NCI-H187 (cell line): ENCODE measurements at places on chromosomes 4 and X.

DNA sequence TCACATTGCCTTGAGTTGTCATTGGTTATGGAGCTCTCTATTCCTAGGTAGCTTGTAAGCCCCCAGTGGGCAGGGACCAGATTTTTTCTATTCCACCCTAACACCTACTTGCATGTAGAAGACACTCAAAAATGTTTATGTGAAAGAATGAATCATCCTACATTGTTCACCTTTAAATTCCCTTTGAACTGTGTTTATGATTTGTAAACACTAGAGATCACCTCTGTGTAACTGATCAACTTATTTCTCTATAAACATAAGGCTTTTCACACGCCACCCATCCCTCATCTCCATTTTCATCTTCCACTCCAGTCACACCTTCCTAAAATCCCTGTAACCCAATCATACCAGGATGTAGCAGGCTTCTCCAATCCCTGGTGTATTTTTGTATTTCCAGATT is 142.6 kb upstream of the LEF1 start:
- DNase-seq: no peak

DNA sequence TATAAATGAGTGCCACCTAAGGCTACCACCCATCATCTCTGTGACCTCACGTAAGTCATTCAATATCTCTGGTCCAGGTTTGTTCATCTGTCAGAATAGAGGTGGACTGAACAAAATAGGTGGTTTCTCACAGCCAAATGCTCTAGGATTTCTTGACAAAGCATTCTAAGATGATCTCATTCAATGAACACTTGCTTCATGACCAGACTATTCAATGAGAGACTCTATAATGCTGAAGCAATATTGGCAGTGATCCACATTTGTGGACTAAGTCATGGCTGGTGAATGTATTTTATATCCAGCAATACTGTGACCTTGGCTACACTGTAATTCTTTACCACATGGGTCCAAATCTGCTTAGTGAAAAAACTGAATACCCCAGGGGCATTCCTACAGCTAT is 37.9 kb downstream of the LDB2 start:
- DNase-seq: no peak

- peak; percentile 96 for DNase-seq
Observed at GRCh38 chr4:41358647-41359421, 102.1 kb downstream of the UCHL1 start.

DNA sequence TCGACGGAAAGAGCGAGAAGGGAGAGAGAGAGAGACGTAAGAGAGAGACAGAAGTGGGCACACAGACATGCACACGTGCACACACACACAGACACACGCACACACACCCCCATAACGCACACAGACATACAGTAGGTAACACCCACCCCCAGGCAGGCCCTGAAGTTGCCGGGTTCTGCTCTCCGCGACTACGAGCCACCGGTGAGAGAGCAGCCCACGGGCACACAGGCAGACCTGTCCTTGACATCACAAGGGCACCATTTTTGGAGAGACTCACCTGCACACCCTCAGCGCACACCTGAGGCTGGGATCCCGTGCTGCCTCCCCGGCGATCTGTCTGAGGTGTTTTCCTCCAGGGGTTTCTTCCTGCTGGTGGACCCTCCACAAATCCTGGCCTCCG is 1171.0 kb upstream of the PCDH10 start:
- DNase-seq: no peak

DNA sequence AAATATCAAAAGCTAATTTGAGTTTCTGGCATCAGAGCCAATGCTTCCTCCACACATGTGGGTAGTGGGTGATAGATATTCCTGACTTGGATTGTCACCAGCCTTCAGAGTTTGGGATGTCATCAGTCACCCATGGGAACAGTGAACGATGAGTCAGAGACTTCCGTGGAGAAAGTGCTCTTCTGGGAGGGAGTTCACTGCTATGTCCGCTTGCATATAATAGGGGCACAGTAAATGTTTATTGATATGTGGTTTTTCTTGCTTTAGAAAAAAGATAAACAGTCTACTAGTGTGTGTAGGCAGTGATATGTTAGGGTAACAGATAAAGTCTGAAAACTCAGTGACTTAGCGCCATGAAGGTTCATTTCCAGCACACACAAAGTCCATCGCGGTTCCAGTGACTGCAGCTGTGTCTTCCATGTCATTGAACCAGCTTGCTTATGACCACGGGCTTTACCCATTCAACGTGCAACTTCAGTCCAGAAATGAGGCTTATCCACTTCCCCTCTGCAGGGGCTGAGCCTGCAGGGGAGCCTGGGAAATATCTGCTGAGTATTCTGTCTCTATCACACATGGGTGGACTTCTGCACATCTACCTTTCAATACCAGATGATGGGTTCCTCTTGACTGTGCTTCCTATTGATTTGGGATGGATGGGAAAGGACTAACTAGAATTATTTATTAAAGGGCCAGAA is 87.7 kb upstream of the WWC2 start:
- no peak for DNase-seq

GRCh38 chr4:24262616-24263015 is 321.7 kb downstream of the DHX15 start:
- no peak for DNase-seq
